ENCODE measurements at places on chromosomes 16 and 17.

- no peak for DNase-seq
Measured at GRCh38 chr17:41500131-41500911, 5.1 kb downstream of the KRT13 start.

DNA sequence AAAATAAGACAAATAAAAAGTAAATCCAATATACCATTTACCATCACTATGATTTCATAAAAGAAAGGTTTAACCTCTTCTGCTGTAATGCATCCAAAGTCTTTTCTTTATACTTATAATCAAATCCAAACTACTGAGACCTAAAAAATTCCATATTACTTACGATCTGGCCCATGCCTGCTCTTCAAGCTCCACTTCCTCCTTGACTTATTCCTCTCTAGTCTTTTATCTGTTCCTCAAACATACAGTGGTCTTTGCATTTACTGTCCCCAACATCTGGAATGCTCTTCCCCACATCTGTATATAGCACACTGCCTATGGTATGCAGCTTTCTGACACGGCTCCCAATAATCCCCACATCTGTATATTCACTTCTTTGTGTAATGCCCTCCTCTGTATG lies 33.8 kb downstream of the PCTP start:
- no peak for DNase-seq

DNA sequence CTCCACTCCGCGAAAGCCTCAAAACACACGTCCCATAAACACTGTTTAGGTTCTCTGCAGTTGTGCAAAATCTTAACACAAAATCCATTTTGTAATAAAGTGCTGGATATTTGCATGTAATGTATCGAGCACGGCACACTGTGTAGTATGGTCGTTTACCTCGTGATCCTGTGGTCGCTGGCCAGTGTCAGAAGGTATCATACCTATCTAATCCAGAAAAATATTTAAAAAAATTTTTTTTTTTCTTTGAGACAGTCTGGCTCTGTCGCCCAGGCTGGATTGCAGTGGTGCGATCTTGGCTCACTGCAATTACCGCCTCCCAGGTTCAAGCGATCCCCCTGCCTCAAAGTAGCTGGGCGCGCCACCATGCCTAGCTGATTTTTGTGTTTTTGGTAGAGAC lies 996 bp downstream of the RPL38 start:
- DNase-seq, result no peak

GRCh38 chr17:36926226-36926625 lies 11.0 kb upstream of the LHX1 start:
- no peak for DNase-seq

DNA sequence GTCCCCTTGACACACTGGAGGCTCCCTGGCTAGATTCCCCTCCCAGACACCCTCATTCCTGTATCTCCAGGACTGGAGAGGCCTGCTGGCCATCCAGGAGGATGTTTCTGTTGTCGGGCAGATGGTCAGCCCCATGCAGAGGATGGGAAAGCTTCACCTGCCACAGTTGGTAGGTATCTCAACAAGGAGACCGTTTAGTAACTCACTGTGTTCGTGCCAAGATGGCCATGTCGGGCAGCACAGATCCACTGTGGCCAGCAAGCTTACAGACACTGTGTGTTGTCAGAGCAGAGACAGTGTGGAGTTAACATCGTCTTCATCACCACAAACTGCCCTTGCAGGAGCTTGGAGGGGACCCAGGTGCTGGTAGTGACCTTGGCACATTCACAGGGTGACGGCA lies 390.9 kb downstream of the SEC14L1 start:
- DNase-seq, result no peak

GRCh38 chr17:81074875-81075274 lies 39.9 kb downstream of the BAIAP2 start:
- DNase-seq, result no peak

DNA sequence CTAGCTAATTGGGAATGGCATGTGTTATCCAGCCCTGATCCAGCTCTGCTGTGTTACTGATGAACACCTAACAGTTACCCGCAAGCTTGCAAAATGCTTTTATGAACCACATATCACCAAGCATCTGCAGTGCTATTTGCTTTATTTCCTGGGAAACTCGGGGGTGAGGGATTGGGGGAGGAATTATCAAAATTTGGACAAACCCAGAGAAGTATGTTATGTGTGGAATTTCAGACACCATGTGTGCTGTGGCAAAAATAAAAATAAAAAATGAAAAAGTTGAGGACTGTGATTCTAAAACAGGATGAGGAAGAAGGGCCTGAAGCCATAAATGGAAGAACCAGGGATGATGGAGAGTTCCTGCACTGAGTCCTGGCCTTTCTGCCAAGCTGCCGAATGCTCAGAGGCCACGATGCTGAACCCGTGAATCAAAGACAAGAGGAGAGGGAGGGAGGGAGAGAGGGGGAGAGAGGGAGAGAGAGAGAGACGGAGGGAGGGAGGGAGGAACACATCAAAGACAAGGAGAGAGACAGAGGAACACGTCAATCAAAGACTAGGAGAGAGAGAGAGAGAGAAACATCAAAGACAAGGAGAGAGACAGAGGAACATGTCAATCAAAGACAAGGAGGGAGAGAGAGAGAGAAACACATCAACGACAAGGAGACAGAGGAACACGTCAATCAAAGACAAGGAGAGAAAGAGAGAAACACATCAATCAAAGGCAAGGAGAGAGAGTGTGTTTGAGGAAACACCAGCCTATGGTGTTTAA lies 89.8 kb downstream of the MRM3 start:
- no peak for DNase-seq

GRCh38 chr17:44979426-44979995 lies 11.4 kb upstream of the C1QL1 start:
- no peak for DNase-seq

DNA sequence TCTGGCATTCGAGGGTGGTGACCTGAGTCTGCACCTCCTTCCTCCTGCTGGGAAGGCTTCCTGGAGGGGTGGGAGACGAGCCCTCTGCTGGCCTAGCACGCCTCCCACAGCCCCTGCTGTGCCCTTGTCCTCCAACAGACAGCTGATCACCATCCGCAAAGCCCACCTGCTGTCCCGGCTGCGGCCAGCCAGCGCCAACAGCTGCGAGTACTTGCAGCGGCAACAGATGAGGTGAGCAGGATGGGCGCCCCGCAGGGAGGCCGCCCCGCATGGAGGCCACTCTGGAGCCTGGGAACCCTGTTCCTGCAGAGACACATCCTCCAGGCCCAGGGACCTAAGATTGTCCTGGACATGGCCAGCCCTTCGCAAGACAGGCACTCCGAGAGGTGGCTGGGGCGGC lies 21.6 kb downstream of the UBALD1 start:
- no peak for DNase-seq

DNA sequence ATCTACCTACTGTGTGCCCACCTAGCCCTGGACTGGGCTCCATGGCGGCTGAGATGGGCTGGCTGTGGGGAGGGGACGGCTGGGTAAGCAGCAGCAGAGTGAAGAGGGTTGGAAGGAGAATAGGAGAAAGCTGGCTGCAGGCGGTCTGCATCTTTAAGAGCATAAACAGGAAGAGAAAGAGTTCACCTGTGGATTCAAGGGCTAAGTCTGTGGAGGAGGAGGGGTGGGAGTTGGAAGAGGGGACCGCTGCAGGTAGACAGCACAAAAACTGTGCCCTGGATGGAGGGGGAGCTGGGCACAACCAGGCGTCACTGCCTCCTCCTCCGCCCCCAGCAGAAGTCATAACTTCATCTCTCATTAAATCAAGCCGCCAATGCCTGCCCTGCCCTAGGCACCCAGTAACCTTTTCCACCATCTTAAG lies 677 bp downstream of the SLC13A2 start:
- no peak for DNase-seq

- no peak for DNase-seq
Measured at GRCh38 chr17:36592716-36593321, 1.1 kb downstream of the DHRS11 start.

DNA sequence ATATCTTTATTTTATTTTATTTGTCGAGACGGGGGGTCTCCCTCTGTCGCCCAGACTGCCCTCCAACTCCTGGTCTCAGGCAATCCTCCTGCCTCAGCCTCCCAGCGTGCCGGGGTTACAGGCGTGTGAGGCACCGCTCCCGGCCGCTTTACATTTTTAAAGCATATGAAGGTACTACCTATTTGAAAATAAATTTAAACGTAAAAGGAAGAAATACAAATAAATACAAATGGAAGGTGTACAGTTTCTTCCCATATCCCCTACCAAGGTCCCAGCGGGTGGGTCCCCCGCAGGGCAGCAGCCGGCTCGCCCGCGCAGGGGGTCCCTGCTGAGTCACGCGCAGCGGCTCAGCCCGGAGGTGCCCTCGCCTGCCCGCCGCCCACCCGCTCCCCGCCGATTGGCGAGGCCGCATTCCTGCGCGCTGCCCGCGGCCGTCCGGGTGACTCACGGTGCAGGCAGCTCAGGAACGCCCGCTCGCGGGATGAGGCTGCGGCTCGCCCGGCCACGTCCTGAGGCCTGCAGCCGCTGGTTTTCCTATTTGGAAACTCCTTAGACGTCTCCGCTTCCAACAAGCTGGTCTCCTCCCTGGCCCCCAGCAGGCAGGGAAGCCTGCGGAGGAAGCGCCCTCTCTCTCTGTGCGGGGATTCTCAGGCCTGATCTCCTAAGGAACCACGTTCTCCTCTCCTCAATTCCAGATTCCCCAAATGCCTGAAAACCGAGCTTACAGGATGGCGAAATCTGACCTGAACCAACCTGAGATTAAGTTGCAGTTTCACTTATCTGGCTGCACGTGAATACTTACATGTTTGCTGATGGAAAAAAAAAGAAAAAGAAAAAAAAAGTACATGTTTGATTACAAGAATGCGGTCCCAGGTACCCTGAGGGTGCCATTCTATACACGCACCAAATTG lies 54.8 kb upstream of the MAP3K14 start:
- DNase-seq, result peak; percentile 94

Data from AG04449 (cell line).